NCI-H1436 treated with DMSO at 0.1 percent for 48 hours (cell line): ENCODE measurements at places on chromosomes 11 and 22.

- no peak for DNase-seq
Observed at GRCh38 chr11:61696602-61697001, 16.4 kb downstream of the DAGLA start.

DNA sequence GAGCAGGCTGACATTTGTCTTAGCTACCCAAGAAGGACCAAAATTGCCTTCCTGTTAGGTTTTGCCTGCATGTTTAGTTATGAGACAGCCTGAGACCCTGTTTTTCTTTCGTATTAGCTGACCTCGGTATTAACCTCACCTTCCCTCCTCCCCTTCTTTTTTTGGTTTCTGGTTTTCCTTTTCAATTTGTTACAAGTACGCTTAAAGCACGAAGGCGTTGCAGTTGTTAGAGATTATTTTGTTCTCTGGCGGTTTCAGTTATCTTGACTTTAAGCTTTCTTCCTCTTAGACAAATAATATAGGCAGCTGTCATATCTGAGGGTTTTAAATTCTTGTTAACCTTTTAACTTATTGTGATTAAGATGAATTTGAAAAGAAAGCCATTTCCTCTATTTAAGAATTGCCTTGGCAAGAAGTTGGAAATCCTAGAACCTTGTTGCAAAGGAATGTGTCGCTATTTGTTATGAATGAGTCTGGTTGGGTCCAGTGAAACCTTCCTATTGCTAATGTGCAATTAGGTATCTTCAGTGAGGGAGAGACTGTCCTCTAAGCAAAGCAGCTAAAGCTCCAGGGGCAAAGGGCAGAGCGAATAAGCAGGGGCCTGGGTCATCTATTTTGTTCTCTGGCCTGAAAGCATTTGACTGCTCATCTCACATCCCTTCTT lies 45.7 kb downstream of the PACS1 start:
- DNase-seq: no peak

DNA sequence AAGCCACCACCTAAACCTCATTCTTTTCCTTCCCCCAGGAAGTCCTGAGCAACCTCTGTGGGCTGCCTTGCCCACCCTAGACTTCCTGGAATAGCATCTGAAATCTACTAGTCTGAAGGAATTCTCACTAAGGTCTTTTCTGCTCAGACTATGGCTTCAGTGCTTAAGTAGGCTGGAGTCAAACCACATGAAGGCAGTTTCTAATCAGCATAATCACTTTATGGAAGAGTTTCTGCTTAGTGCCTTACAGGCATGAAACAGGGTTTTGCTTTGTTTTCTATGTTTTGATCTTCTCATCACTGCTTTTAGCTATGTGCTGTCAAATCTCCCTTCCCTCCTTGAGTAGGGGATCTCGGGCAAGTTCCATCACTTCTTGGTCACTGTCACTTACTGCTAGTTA lies 117.7 kb downstream of the WT1 start:
- DNase-seq: no peak

DNA sequence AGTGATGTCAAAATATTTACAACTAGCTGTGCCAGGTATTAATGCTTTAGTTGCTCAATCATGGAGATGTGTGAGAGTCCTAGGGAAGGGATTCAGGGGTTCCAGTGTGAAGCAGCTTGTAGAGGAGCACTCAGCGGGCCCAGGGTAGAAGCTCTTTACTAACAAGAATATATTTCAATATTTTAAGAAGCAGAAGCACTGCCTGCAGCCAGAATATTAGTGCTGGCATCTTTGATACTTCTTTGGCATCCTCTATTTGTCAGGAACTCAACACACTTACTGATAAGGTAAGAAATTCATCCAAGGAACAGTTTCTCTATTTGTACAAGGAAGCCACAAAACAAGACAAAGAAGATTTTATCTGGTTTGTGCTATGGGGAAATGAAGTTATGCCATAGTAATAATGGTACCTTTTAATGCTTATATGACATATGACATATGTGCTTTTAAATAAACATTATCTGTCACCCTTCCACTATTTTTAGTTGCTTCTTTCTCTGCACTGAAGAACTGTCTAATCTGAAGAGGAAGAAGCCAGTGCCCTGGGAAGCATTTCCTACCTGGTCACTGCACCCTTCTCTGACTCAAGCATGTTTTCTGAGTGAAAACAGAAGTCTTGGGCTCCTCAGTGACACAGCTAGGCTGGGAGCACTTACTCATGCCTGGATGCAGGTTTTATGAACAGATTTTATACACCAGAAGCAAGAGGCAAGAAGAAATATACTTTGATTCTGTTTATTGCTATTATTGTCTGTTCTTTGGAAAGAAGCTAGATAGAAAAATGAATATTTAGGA lies 388.1 kb upstream of the CCDC90B start:
- DNase-seq: no peak

DNA sequence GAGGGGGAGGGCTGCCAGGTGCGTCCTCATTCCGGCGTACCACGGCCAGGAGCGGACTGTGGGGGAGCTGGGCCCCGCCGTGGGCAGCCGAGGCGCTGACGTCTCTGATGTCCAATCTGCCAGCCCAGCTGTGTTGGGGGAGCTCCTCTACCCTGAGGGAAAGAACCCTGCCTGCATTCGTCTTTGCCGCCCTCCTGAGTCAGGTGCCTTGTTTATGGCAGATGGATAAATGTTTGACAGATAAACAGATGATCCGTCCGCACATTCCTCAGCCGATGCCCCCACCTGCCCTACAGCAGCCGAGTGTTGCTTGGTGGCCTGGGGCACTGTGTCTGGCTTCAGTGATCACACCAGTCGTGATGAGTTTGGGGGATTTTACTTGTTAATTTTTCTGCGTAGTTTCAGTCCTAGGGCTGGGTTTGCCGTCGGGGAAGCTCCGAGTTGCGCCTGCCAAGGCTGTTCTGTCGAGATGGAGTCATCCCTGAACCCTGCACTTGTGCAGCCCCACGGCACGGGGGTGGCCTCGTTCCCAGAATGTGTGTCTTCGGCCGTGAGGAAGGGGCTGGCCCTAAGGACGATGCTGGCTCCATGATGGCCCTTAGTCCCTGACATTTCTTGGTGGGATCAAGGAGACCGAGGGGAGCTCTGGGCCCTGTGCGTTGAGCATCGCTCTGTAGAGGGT lies 1083.9 kb downstream of the BRD1 start:
- no peak for DNase-seq

DNA sequence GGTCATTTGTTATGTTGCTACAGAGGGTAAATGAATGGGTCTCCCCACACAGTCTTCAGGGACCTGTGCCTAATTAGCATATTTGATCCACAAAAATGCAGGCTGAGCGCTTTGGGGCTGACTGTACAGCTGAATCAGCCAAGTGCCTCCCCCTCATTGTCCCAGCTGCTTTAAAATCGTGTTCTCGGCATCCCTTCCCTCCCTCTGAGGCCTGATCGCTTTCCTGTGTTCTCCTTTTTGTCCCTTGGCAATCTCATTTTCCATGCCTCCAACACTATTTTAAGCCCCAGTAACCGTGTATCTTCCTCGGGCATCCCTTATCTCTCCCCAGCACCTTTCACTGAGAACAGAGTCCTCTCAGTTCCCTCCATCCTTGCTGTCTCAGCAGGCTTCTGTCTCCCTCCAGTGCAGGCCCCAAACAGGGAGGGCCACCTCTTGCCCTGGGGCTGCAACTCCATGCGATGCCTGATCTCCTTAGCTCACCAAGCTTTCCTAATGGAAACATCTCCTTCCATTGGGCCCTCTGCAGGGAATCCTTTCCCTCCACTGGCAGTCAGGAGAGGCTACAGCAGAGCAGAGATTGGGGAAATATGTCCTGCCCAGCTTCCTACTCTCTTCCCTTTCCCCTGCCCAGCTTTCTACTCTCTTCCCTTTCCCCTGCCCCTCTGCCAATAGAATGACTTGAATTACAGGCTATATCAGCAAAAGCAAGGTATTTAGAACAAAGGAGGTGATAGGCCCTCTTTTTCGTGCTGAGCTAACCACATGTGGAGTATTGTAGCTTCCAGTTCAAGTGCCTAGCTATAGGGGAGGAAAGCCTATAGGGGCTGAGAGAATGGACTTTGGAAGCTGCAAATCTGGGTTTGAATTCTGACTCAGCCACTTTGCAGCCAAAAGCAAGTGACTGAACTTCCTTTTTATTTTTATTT lies 13.8 kb downstream of the UQCR10 start:
- no peak for DNase-seq

DNA sequence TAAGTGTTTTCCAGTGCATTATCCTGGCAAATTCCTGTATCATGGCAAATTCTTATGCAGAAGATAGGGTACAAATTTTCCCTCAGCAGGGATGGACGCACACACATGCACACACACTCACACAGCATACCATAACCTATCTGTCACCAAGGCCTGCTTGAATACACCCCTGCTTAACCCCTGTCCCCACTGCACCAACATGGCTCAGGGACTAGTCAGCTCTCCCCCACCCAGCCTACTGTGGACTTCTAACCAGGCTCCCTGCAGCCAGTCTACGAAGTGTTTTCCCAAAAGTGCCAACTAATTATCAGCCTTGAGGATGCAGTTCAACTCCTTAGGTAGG lies 63.1 kb downstream of the RAB30 start:
- DNase-seq: no peak

- no peak for DNase-seq
Observed at GRCh38 chr11:13324141-13324540, 46.6 kb downstream of the BMAL1 start.

DNA sequence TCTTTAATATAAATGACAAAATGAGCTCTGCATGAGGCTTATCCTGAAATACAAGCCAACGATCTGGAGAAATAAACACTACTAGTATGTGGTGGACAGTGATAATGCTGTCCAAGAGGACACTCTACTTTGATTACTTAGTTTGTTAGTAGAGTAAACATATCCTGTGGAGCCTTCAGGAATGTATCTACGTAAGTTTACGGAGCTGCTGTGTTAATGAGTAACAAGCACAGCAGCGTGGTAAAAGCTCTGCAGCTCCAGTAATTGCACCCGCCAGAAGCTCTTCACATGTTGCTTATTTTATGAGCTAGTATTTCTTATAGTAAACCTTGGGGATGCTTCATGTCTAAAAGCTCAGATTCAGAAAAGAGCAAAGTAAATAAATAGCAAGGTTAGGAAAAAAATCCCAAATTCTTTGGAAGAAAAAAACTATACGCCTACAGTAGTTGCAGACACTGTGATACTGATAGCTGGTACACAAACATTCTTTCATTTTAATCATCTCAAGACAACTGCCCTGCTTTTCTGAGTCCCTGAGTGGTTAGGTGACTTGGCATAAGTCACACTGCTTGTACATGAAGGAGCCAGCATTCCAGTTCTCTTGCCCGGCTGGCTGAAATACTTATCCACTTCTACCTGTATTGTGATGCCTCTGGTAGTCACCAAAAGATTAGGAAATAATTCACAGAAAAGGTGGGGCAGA lies 32.7 kb upstream of the CCDC34 start:
- DNase-seq: no peak

- no peak for DNase-seq
Observed at GRCh38 chr11:35420371-35420770, 1.0 kb upstream of the SLC1A2 start.

- DNase-seq: no peak
Observed at GRCh38 chr11:67240576-67241389, 25.5 kb upstream of the GRK2 start.

DNA sequence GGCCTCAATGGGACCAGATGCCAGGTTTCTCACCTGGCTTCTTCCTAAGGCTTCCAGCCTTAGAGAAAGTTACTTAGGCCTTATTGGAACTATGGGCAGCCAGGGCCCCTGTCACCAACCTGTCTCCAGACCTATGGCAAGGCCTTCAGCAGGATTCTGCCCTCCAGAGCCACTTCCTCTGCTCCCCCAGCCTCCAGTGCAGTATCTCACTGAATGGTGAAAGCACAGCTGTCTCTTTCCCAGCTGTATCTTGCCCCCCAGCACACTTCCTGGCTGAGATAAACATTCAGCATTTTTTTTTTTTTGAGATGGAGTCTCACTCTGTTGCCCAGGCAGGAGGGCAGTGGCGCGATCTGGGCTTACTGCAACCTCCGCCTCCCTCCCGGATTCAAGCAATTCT lies 1.5 kb downstream of the SLC2A11 start:
- no peak for DNase-seq

DNA sequence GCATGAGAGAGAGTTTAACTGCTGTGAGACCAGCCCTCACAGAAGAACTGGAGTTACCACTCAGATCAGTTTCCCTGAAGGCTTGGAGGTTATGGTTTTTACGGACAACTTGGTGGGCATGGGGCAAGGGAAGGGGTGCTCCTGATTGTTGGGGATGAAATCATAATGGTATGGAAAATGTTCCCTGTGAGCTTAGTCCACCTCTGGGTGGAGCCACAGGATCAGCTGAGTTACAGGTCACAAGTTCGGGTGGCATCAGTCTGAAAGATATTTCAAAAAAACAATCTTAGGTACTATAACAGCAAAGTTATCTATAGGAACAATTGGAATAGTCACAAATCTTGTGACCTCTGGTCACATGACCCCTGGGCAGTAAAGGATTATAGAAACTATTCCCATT lies 162.9 kb downstream of the DLG2 start:
- no peak for DNase-seq

GRCh38 chr11:47516984-47517853 lies 35.7 kb downstream of the CELF1 start:
- DNase-seq: no peak

GRCh38 chr11:109986488-109986887 lies 106.7 kb upstream of the ZC3H12C start:
- DNase-seq: no peak

- no peak for DNase-seq
Observed at GRCh38 chr11:130580372-130580771, 131.9 kb downstream of the ADAMTS15 start.

- no peak for DNase-seq
Observed at GRCh38 chr11:134819041-134819440, 407.0 kb upstream of the B3GAT1 start.

- DNase-seq: no peak
Observed at GRCh38 chr22:27594474-27595134, 207.0 kb downstream of the MN1 start.

GRCh38 chr11:132115454-132115853 lies 745.0 kb downstream of the NTM start:
- no peak for DNase-seq

GRCh38 chr11:69096473-69096872 lies 47.7 kb downstream of the TPCN2 start:
- DNase-seq: no peak

GRCh38 chr11:132886335-132886734 lies 646.0 kb downstream of the OPCML start:
- DNase-seq: no peak

DNA sequence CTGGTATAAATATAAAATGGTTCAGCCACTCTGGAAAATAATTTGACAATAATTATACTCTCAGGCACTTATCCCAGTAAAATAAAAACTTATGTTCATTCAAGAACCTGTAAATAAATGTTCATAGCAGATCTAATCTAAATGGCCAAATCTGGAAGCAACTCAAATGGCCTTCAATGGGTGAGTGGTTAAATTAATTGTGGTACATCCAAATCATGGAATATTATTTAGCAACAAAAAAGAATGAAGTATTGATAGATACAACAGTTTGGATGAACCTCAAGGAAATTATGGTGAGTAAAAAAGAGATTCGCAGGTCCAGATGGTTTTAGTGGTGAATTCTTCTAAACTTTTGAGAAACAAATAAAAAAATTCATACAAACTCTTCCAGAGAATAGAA lies 287.0 kb upstream of the ZC3H12C start:
- DNase-seq: no peak
